ENCODE measurements at places on chromosomes 2 and 18.

DNA sequence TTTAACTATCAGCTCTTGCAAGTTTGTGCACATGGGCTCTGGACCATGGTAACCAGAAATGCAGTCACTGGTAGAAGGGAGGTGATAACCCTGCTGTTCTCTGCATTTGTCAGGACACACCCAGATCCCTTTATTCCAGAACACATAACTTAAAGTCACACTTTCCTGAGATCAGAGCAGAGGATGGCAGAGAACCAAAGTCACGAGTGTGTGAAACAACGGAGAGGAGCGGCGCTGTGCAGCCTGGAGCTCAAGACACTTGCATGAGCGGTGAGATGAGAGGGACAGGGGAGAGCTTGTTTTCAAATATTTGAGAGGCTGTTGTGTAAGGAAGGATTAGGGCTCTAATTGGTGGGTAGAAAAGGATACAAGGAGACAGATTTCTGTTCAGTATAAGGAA, 43.3 kb upstream of the AAK1 start:
- DNase-seq, result no peak

GRCh38 chr2:200625958-200626363, 40.1 kb downstream of the AOX1 start:
- DNase-seq, result no peak

GRCh38 chr2:151762694-151763093, 28.4 kb upstream of the NEB start:
- no peak for DNase-seq

DNA sequence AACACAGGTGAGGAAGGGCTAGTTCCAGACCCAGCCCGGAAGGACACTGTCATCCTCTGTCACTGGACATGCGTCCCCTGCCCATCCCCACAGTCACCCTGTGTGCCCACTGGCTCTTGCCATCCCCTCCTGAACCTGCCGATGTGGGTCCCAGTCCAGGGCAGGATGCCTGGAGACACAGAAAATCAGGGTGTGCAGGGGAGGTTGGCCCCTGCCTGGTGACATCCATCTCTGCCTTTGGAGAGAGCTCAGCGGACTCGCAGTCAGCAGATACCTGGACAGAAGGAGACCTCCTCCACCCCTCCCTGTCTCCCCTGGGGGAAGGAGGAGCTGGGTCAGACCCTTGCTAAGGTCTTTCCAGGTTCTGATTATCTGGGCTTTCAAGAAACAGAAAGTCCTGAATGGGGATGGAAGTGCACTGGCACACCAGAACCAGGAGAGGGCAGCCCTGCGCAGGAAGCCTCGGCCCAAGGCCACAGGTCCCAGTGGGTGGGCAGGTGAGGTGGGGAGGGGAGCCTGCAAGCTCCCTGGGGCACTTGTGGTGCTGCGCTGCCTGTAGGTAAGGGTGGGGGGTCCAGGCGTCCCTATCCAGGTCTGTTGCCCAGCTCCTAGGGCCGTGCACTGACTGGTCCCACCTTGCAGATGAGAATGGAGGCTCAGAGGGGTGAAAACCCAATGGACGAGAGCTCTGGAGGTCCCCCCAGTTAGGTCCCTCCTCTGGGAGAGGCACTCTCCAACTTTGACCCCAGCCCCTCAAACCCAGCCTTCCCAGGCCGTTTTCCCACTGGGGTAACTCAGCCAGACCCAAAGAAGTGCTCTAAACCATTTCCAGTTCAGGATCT, 9.7 kb upstream of the OTOS start:
- DNase-seq, result no peak

DNA sequence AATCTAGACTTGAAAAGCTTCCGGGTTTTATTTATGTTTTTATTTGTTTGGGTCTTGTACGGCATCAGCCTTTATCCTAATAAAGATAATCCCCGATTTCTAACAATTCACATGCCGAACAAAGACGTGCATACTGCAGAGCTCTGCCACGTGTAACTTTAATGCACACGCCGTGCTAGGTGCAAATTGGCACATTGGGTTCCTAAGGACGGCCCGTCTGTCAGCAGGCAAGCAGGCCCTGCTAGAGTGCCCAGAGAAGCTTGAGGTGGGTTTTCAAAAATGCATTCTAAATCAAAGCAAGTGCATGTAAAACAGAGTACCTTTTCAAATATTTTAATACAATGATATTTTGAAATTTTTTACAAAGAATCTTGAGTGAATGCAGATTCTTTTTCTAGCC, 806.4 kb upstream of the POU3F3 start:
- DNase-seq, result no peak

- DNase-seq, result no peak
These were observed 70.7 kb upstream of the SERPINE2 start for GRCh38 chr2:224109751-224110150.

- no peak for DNase-seq
These were observed 257.7 kb downstream of the ANAPC1 start for GRCh38 chr2:111626037-111626864.

GRCh38 chr18:10349561-10349960, 104.9 kb upstream of the APCDD1 start:
- DNase-seq, result no peak

DNA sequence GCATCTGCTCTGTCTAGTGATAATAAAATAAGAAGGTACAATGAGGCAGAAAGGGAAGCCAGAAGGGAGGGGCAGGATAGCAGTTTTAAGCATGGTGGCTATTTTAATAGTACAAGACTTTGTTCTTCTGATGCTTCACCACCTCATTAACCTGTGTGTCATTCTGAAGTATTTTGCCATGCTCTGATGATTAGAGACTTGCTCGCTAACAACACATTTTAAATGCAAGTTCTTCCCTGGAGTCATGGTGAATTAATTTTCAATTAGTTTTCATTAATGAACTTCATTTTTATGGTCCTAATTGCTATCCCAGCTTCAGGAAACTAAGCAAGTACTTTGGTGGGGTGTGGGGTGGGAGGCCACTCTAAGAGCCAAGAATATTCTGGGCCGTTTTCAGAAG, 25.7 kb upstream of the LNPK start:
- no peak for DNase-seq

DNA sequence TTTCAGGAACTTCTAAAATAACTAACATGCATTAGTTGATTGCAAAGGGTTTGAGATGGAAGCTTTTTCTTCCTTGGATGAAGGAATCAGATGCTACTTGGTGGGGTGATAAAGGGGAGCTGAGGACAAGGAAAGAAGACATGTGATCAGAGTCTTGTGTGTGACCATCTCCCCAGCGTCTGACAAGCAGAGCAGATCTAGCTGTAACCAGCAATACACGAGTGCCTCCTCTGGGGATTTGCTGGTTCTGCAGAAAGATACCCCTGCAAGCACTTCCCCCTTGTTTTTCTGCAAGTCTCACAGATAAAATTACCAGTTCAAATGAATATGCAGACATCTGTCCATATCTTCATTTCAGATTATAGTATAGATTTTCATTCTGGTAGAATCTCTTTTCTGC, 2.7 kb downstream of the CDH7 start:
- peak; percentile 10 for DNase-seq

DNA sequence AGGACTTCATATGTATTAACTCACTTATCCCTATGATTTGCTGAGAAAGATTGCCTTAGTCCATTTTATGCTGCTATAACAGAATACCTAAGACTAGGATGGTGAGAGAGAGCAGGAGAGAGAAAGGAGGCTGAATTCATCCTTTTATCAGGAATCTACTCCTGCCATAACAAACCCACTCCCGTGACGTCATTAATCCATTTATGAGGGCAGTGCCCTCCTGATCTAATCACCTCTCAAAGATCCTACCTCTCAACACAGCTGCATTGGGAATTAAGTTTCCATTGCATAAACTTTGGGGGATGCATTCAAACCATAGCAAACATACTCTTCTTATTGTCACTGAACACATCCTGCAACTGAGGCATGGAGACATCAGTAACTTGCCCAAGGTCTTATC, 122.0 kb downstream of the VIT start:
- no peak for DNase-seq

DNA sequence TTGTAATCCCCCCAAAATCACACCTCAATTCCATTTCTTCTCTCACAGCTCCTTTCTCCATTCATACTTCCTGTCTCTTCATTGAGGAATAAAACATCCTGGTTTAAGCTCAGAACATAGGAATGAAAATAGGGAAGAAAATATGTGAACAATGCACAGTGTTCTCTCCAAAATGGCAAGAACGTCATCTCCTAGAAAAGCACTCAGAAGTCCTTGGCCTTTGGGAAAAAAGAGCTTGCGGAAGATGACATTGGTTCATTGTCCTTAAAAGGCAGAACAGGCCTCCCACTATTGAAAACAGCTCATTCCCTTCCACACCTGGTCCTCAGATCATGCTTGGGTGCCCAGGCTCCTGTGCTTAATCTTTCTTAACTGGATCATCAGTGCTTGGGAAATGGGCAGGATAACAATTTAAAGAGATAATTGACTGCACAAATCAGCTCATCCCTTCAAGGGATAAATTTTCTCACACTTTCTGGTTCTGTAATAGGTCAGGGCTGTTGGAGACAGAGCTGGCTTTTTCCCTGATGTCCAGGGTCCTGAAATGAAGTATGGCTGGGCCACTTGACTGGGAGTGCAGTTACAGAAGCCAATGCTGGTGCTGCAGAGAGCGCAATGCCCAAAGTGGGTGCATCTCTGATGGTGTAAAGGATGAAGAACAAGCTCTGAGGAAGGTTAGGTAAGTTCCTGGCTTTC, 69.2 kb downstream of the MARCHF4 start:
- peak; percentile 42 for DNase-seq

GRCh38 chr2:230019742-230020141, 49.0 kb downstream of the SLC16A14 start:
- no peak for DNase-seq

DNA sequence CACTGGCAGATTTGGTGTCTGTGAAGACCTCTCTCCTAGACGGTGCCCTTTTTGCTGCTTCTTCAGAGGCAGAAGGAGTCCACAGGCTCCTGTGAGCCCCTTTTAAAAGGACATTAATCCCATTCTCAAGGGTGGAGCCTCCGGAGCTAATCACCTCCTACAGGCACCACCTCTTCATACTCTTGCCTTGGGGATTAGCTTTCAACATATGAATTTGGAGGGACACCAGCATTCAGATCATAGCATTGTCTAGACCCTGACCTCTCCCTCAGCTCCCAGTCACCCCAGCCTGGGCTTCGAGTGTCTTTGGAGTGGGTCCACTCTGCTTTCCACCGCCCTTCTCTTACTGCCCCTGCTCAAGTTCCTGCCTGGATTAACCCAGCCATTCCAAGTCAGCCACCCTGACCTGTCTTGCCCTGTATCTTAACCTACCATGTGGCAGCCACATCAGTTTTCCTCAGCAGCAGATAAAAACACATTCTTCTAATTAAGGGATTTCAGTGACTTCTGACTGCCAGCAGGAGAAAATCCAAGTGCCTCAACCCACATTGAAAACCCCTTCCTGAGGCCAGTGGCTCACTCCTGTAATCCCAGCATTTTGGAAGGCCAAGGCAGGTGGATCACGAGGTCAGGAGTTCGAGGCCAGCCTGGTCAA, 6.1 kb upstream of the NCL start:
- DNase-seq, result no peak

DNA sequence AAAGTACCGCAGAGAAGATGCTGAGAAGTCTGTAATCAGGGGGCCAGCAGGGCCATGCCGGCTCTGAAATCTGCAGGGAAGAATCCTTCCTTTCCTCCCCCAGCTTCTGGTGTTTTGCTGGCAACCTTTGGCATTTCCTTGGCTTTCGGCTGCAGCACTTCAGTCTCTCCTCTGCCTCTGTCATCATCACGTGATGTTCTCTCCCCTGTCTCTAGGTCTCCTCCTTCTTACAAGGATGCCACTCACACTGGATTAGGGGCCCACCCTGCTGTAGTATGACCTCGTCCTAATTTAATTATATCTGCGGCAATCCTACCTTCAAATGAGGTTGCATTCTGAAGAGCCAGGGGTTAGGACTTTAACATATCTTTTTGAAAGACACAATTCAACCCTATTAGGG, 13.8 kb upstream of the RAB12 start:
- DNase-seq, result no peak

- DNase-seq, result peak; percentile 13
These were observed 77.6 kb downstream of the AFF3 start for GRCh38 chr2:100064592-100065428.

DNA sequence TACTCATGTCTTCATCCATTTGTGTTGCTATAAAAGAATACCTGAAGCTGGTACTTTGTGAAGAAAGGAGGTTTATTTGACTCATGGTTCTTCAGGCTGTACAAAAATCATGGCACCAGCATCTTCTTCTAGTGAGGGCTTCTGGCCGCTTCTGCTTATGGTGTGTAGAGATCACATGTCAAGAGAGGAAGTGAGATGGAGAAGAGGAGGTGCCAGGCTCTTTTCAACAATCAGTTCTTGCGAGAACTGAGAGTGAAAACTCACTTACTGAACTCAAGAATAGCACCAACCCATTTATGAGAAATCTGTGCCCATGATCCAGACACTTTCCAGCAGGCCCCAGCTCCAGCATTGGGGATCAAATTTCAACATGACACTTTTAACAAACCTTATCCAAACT, 30.0 kb upstream of the BARD1 start:
- DNase-seq, result no peak

DNA sequence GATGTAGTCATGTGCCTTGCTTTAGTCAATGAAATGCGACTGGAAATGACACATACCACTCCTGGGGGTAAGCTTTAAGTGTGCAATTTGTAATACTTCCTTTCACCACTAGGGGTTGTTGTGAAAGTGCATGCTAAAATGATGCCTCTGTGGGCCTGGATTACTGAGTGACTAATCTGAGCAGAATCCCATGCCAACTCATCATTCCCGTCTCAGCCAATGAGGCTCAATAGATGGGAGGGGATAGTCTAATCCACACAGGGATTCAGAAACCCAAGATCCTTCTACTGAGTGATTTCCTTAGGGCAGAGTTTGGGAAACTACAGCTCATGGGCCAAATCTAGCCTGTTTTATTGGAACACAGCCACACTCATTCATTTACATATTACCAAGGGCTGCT, 54.0 kb downstream of the HRH4 start:
- DNase-seq, result no peak

DNA sequence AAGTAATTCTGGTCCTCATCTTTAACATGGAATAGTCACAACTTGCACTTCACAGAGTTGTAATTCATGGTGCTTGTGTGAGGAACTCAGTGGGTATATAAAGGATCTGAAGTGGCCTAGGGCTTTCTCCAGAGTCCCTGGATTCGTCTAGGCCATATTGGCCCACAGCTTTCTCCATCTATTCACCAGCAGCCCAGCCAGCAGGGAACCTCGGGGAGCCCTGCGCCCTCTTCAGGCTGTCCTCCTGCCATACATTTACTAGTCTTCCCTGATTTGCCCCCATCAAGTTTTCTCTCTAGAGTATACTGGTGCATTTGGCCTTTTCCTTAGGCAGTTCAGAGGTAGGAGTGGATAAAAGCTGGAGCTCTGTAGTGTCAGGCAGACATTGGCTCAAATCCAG, 278.3 kb downstream of the MYCN start:
- no peak for DNase-seq

DNA sequence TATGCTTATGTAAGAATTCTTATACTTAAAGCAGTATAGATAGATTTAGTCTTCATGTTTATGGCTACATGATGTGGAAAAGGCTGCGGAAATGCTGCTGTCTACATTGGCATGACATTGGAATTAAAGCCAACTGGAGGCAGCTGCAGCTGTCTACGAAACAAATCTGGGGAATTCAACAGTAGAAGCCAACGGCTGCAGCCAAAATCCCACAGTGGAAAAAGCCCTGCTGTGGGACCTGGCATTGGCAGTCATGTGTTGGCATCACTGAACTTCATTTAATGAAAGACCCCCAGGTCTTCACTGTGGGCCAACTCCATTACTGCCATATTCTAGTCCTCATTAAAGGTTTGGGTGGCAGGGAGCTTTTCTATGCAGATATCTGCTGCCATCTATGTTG, 223.6 kb downstream of the SLC8A1 start:
- no peak for DNase-seq

All from fibroblast of skin of left quadriceps (primary cell).